ENCODE measurements at places on chromosomes 16 and 17. TPM values are rescaled to one million over a fixed set of nuclear protein-coding genes. Genes with fewer than 3 reads are reported as not detected.

- DNase-seq = no peak
Measured at GRCh38 chr17:32732900-32733299, 144.0 kb downstream of the MYO1D start.

DNA sequence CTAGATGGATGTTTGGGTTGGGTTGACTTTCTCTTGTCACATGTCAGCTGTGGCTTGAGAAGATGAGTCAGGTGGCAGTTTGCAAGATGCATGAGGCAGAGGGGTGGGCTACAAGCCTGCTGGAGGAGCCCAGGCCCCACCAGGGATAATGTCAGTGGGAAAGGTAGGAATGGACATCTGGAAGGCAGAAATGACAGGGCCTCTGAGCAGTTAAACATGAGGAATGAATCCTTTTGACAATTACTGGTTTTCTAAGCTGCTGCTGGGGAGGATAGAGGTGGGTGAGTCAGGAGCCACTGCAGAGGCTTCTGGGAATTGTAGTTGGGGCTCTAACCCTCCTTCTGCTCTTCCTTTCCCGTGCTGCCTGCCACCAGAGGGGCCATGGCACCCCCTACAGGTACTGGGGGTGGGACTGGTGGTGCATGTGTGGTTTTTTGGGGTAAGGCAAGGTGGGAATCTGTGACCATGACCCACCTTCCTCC lies 15.7 kb downstream of the SLC52A1 start:
- no peak for DNase-seq

- DNase-seq = no peak
Measured at GRCh38 chr16:85401917-85402766, 211.0 kb upstream of the GSE1 start.

- DNase-seq = peak; percentile 62
Measured at GRCh38 chr17:68172461-68172954, 75.3 kb upstream of the AMZ2 start.

GRCh38 chr16:23320693-23321092 lies 18.6 kb downstream of the SCNN1B start:
- DNase-seq = no peak

DNA sequence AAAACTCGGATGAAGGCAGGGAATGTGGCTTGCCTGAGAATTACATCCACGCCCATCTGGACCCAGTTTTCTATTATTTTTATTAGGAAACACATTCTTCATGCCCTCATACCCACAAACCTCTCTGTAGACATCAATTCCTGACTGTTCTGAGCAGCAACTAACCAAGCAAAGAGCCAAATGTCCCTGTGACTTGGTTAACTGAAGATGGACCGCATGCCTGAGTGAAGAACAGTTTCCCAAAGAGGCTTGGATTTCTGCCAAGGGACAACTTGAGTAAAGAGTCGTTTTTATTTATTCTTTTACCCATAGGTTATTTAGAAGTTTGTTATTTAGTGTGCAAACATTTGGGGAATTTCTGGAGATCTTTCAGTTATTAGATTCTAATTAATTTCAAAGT lies 259.8 kb downstream of the GRIN2A start:
- DNase-seq = no peak

DNA sequence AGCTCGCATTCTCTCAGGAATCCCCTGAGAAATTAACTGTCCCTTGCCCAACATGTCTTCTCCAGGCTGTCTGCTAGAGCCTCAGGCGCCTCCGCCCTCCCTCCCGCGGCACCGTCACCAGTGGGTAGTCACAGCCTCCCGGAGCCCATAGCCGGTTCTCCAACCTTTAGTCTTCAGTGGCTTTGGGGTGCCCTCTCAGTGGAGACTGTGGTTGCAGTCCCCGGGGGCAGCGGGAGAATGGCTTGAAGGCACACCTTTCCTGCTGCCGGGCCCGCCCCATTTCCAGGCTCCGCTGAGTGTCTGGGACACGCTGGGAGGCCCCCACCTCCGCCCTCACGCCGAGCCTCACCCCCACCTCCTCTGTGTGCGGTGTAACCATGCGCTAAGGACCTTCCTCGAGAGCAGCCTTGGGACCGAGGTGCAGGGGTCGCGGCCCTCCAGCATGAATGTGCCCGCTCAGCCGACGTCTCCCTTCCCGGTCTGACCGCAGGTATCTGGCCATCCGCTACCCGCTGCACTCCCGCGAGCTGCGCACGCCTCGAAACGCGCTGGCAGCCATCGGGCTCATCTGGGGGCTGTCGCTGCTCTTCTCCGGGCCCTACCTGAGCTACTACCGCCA lies 1.7 kb downstream of the GALR2 start:
- DNase-seq = no peak

- no peak for DNase-seq
Measured at GRCh38 chr17:40317345-40317873, 8.4 kb downstream of the RARA start.

GRCh38 chr16:68041783-68042182 lies 18.7 kb downstream of the DUS2 start:
- DNase-seq = no peak

DNA sequence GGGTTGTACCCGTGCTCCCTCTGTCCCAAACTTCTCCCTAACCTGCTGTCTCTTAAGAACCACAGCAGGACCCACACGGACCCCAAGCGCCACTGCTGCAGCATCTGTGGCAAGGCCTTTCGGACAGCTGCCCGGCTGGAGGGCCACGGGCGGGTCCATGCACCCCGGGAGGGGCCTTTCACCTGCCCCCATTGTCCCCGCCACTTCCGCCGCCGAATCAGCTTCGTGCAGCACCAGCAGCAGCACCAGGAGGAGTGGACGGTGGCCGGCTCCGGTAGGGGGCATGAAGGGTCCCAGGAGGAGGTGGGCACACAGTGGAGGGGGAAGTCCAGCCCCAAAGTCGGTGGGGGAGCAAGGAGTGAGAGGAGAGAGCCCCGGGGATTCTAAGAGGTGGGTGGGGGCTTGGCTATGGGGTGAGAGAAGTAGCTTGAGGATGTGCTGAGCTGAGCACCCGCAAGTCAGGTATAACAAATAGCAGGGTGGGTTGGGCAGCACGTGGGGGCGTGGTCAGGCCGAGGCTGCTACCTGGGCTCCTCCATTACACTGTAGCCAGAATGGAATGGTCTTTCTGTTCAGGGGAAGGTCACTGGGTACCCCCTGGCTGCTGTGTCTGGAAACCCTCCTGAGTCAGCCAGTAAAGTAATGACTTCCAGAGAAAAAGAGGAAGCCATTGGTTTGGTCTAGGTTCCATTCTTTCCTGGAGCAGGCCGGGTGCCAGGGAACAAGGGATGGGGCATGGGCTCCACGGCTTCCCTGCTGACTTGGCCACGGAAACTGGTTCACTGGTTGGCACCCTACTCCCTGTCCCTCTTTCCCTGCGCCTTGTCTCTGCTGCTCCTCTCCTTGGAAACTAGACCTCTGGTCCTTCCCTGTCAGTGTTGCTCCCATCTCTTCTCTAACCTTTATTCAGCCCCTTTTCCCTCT lies 7.1 kb downstream of the PRSS53 start:
- no peak for DNase-seq

GRCh38 chr17:75647061-75647460 lies 13.8 kb downstream of the SMIM5 start:
- no peak for DNase-seq

GRCh38 chr16:87931504-87931903 lies 4.8 kb downstream of the CA5A start:
- no peak for DNase-seq

DNA sequence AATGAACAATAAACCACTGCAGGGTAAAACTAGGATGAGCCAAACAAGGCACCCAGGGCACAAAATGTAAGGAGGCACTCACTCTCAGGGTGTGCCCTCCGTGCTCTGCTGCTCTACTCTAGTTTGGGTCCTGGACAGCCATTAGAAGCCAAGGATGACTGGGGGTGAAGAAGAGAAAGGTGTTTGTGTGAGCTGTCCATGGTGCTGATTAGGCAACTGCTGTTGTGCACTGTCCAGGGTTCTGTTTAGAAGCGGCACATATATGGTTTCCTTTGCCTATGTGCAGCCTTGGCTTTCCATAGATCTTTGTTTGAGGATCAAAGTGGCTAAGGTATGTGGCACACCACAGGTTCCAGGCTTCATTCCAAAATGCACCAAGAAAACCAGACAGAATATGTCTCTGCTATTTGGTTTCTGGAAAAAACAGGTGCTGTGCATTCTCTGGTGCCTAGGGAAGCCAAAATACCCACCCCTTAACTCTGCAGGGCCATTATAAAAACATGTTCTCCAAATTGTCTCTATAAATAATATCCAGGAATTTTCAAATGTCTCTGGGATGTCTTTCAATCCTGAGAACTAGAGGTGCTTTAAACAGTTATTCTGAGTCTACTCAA lies 123.5 kb downstream of the CBLN1 start:
- peak; percentile 16 for DNase-seq

- DNase-seq = no peak
Measured at GRCh38 chr16:80606221-80606766, 65.5 kb downstream of the DYNLRB2 start.

Gene CBLN1
- polyA plus RNA-seq = 1.1 TPM

Gene USP43
- polyA plus RNA-seq = 0.81 TPM

Gene SCNN1B
- not detected for polyA plus RNA-seq

Gene SLC52A1
- not detected for polyA plus RNA-seq

Gene PNMT
- polyA plus RNA-seq = 5.0 TPM

Gene ITGAX
- polyA plus RNA-seq = 2.9 TPM

Data from hindlimb muscle (tissue), 1 donor.